ENCODE measurements at places on chromosomes 2 and 18.

GRCh38 chr18:10499230-10499629 lies 26.6 kb upstream of the NAPG start:
- DNase-seq = no peak

- no peak for DNase-seq
Measured at GRCh38 chr2:47073641-47074040, 81.5 kb downstream of the STPG4 start.

GRCh38 chr2:55364189-55365055 lies 55.2 kb downstream of the CCDC88A start:
- no peak for DNase-seq

DNA sequence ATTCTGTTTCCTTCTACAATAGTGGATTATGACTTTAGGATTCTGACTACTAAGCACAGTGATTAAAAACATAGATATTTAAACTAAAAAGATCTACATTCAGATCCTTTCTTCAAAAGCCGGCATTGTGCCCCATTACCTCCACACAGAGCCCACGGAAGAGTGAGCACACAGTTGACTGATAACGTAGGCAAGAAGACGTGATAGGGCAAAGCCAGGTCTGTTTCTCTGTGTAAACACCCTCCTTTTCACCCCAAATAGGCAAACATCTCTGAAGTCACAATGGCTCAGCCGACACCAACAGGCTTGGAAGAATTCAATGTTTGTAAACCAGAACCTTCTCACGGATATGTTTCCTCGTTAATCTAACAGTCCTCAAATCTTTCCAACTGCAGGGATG lies 302.9 kb downstream of the CMPK2 start:
- DNase-seq = no peak

DNA sequence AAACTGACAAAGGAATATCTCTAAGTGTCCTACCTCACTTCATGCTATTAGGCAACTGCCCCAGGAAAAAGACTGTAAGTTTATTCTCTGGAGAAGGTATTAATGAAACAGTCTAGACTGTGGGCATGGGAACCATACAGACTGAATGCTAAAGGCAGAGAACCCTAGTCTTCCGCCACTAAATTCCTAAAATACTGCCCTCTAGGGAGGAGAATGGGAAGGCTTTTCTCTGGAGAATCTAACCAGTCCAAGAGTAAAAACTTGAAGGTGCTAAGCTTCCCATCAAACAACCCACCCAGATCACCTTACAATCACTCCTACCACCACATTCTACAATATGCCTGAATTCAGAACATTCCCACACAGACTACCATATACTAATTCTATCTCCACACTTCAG lies 3.4 kb downstream of the SRBD1 start:
- DNase-seq = no peak

DNA sequence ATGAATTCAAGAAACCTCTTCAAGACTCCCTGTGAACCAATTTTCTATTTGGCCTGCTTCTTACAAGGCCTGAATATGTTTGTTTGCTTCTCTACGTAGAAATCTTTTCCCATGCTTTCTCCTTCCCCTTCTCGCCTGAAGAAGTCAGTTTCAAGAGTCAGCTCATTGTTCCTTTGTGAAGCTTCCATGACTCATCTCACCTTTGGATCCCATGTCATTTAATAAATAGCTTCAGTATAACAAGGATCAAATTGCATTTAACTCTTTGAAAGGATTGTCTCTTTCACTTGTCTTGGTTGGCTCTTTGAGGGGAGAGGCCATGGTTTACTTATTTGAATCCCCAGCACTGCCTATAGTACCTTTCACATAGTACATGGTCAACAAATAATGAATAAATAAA lies 28.4 kb downstream of the CPS1 start:
- no peak for DNase-seq

GRCh38 chr2:189150033-189150432 lies 29.5 kb downstream of the COL5A2 start:
- DNase-seq = no peak

DNA sequence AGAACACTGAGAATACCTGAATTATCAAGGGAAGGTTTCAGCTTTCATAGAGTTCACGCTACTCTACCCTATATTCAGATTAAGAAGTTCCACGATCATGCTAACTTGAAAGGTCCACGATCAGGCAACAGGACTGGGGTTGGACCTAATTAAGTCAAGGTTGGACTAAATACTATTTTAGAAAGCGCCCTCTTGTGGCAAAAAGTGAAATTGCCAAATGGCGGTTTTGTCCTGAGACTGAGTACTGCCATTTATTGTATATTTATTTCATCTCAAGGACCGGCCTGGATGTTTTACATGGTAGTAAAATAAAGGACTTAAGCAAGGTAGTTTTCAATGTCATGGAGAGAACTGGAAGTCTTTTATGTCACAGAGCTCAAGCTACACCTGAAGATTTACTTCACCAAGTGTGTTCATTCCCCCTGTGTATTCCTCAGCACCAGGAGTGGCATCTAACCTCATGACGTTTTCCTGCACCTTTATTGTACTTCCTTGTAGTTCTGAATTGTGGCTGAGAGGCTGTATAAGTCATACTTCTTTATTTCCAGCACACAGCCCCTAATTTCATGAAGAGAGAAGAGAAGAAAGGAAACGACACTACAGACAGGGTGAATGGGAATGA lies 56.8 kb downstream of the SRD5A2 start:
- DNase-seq = peak; percentile 9

Data from stimulated activated CD4-positive, alpha-beta T cell treated with anti-CD3 and anti-CD28 coated beads, Interleukin-1b, Interleukin-23, amount 100 ng/mL, for 1 hour (primary cell).